Left cardiac atrium (tissue), 4 donors: ENCODE measurements at places on chromosomes 16 and 17.

GRCh38 chr17:72684405-72685020 lies 408.0 kb downstream of the SLC39A11 start:
- no peak for DNase-seq

DNA sequence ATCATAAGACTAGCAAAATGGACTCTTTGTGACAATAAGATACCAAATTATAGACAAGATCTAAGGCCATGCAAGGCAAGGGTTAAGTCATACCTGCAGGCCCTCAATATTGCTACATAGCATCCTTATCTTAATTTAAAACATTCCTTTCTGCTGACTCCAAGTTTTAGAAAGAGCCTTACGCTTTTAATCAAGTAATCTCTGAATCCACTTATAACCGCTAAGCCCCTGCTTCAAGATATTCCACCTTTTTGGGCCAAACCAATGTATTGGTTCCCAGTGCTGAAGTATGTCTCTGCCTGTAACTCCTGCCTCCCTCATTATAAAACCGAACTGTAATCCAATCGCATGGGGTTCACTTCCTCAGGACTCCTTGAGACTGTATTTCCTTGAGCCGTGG lies 255.4 kb downstream of the PHKB start:
- DNase-seq: no peak

DNA sequence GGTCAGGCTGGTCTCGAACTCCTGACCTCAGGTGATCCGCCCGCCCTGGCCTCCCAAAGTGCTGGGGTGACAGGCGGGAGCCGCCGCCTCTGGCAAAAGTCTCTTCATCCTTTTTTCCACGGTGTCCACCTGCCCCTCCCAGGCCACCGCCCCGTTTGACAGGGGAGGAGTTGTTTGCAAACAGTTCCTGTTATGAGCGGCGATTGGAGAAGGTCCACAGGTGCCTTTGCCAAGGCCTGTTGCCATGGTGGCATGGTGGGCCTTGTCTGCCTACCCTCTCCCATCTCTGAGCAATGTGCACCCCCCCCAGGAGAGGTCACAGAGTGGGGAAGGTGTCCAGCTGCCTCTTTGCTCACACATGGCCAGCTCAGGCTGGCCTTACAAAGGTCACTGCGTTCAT lies 16.0 kb upstream of the RAP1GAP2 start:
- DNase-seq: no peak

- DNase-seq: no peak
Measured at GRCh38 chr17:20084621-20085282, 75.6 kb downstream of the SPECC1 start.

DNA sequence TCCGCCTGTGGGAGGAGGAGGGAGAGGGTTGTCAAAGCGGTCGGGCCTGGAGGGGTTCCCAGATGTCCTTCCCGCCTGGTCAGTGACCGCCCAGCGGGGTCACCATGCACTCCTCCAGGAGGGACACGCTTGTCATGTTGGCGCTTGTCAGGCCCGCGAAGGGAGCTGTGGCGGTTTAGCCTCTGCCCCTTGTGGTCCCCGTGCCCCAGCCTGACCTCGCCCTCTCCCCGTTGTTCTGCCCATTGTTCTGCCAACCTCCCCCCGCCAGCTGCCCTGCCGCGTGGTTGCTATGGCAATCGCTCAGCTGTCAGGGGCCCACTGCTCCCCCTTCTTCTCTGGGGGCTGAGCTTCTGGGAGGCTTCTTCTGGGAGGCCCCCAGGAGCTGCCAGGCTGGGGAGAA lies 146.4 kb upstream of the CIBAR2 start:
- no peak for DNase-seq

DNA sequence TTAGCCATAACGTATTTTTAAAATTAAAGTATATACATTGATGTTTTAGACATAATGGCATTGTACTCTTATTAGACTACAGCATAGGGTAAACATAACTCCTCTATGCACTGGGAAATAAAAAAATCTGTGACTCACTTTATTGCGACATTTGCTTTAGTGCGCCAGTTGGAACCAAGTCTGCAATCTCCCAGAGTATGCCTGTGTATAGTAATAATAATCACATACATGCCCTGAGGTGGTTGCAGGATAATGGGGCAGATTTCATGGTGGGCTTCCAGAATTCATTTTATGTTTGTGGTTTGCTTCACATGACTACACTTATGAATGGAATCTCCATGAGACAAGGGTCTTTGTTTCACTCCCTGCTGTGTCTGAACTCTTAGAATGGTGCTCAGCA lies 66.9 kb upstream of the N4BP1 start:
- DNase-seq: no peak

DNA sequence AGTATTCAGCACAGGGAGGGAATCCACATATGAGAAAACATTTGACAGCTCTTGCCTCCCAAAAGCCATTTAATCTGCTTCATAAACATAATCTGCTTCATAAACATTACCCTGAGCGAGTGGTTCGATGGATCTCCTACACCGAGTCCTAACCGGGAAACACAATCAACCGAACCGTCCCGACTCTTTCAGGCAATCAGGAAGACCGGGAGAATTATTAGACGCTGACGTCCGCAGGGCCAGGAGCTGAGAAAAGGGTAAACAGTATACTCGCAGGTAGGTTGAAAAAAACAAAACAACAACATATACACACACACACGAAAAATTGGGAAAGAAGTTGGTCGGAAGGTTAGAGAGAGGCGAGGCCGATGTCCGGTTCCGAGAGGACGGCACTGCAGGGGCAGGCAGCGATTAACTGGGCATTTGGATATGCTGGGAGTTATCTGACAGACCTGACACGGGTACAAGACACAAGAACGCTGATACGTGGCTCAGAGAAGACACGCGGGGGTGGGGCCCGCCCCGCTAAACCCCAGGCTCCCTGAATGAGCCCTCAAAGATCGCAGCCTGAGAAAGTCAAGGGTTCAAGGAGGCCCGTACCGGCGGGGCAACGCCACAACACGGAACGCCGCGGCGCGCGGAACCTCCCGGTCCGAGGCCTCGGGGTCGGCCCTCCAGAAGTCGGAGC lies 585 bp downstream of the AP1G1 start:
- DNase-seq: no peak

DNA sequence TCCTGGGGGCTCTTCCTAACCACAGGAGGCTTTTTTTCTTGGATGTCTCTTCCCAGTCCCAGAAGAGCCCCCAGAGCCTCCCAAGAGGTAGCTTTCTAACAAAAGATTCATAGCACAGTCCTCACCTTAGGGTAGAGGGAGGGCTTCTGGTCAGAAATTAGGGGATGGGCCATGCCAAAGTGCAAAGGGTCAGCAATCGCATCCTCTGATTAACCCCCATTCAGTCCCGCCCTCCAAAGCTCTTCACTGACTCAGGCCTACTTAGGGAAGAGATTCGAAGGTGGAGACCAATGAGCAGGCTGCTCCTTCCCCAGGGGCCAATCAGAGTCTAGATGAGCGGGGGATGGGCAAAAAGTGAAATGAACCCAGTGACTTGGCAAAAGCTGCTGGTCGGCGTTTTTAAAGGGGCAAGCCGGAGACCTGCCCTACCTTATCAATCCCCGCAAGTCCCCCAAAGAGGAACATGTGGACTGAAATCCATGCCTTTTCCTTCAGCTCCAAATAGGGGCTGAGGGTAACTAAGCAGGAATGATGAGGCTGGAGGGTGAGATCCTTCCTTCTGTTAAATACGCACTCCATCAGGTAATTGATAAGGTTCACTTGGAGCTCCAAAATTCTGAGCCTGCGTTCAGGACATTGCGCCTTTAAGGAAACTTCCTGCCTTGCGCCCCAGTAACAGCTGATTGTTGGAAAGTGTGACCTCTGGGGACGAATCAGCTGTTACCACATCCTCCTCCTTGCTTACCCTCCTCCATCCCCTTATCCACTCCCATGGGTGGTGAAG lies 6.9 kb upstream of the TLCD2 start:
- DNase-seq: peak; percentile 92

DNA sequence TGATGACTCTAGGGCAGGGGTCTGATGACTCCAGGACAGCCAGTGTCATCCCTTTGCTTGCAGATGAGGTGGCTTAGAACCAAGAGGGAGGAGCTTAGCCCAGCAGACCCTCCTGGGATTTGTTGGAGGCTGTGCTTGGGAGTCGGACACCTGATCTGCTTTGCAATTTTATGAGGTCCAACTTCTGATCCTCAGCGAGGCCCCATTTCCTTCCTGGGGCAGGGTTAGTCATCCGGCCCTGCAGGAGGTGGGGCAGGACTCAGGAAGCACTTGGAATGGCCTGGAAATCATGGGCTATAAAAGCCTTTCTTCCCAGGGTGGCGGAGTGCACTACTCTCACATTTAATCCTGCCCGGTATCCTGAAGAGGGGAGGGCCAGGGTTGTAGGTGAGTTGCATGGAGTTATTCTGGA lies 168.5 kb downstream of the MSI2 start:
- no peak for DNase-seq

DNA sequence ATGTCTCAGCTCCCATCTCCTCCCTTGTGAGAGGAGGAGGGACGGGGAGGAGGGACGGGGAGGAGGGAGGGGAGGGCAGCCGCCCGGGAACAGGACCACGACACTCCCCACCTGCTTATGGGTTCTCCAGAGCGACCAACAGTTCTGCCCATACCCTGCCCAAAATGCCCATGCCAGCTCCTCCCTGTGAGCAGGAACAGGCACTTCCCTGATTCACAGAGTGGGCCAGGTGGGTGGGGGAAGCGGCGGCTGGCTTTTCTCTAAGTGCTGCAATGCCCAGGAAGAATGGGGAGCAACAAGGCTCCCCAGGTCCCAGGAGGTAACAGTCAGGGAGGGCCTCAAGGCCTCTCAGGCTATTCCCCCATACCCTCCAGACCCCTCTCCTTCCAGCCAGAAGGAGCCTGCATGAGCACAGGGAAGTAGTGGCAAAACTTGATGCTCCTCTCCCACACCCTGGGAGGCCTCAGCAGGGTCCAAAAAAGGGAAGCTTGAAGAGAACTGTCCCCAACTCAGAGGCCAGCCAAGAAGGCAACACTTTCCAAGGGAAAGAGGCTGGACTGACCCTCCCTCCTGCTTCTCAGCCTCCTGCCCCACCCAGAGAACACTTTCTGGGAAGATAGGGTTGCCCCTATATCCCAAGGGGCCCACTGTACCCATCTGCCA lies 53.8 kb downstream of the MYO18A start:
- DNase-seq: no peak

DNA sequence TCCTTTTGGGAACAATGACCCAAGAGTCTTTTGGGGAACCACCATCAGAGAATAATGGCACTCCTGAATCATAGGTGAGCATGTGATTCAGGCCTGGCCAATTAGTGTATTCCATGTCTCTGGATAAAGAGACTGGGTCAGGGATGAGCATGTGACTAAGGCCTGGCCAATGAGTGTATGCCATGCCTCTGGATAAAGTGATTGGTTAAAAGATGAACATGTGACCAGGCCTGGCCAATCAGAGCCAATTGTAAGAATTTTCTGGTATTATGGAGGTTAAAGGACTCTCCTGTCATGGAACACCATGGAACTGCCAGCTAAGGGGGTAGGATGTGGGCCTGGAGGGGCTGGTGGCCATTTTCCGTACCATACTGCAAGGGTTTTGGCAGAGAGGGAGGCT lies 194.3 kb downstream of the C16orf78 start:
- DNase-seq: no peak

- no peak for DNase-seq
Measured at GRCh38 chr16:54072237-54072636, 214.3 kb downstream of the IRX3 start.

GRCh38 chr16:30482366-30482765 lies 9.8 kb downstream of the ITGAL start:
- DNase-seq: no peak

DNA sequence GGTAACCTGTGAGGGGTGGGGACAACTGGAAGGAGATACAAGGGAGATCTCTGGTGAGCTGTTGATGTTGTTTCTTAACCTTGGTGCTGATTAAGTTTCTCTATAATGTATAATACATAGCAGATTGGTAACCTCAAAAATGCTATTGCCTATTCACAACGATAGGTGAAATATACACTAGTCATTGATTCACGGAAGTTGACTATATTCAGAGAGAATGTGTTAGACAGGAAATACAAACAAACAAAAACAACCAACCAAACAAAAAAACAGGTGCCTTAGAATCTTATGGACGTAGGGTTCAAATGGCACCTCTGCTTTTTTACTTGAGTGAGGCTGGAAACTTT lies 21.5 kb downstream of the HSD17B2 start:
- DNase-seq: no peak

GRCh38 chr16:9817586-9817985 lies 364.6 kb downstream of the GRIN2A start:
- no peak for DNase-seq

DNA sequence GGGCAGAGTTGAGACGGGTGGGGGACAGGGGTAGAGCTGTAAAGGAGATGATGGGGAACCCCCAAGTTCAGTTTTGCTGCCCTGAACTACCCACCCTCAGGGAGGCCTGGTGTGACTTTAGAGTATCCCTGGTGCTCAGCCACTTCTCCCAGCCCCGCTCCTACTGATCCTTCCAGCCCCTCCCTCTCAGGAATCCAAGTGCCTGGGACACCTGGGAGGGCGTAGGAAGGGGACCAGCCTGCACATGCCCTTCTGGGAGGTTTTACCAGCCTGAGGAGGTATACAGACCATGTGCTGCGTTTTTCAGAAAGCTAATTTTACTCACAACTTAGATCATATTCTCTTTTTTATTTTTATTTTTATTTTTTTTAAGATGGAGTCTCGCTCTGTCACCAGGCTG lies 4.1 kb downstream of the ST6GALNAC2 start:
- no peak for DNase-seq

DNA sequence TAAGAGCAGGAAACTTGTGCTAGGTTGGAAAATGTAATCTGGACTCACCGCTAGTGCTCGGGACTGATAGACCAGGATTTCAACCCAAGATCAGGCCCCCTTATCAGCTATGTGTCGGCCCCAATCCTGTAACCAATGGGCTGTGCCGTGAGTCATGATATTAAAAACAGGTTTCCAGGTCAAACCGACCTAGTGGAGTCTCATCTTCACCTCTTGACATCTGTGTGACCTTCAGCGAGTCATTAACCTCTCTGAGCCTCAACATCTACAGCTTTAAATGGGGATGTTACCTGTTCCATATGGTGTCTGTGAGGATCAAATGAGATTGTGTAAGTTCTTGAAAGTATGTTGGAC lies 512 bp downstream of the PMM2 start:
- DNase-seq: no peak

- peak; percentile 75 for DNase-seq
Measured at GRCh38 chr17:77476931-77477805, 336.4 kb downstream of the SEC14L1 start.

DNA sequence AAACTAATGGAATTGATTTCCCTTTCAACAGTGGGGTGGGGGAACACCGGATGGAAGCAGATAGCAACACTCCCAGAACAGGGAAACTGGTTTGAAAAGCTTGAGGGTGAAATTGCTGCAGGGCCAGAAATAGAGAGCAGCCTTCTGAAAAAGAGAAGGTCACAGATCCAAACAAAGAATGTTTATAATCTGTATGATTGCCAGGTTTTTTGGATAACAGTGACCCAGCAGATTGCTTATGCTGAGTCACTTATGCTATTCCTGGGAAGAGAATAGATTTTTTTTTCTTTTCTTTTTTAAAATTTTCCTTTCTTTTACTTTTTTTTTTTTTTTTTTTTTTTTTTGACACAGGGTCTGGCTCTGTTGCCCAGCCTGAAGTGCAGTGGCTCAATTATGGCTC lies 641.3 kb downstream of the KCNJ2 start:
- DNase-seq: no peak
